ENCODE measurements at places on chromosomes 5 and 9.
A peak's percentile ranks its signal among the peaks of the same experiment; 100 is the strongest.

- DNase-seq, result no peak
These were observed 33.6 kb downstream of the FYB1 start for GRCh38 chr5:39185761-39186160.

DNA sequence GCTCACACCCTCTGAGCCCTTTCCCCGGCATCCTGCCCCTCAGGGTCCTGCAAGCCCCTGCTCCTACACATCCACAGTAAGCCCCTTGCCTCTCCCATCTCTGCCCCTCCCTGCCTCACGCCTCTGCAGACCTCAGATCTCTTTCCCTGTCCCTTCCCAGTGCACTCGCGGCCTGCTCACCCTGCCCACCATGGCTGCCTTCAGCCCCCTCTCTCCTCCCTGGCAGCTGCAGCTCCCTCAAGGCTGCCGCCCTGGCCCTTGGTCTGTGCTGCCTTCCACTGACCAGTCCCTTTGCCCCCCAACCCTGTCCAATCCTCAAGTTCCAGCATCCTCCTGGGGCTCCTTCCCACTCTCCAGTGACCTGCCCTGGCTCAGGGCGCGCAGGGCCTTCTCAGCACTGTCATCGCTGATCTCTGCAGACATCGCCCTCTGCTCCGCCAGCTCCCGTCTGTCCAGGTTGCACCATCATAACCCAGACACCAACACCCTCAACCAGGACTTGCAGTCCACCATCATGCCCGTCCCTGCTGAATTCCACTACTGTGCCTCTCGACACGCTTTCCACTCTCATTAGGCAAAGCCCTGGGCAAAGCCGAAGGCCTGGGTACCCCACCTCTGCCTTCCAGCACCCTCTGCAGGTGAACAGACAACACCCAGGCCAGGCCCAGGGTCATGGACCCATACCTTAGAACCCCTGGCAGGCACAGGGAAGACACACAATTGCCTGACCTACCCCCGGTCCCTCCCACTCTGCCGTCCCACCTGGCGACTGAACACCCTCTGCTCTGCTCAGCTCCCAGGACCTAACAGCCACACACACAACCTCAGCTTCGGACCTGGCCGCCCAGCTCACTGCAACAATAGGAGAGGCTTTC is 97.8 kb upstream of the RUFY1 start:
- DNase-seq, result no peak

DNA sequence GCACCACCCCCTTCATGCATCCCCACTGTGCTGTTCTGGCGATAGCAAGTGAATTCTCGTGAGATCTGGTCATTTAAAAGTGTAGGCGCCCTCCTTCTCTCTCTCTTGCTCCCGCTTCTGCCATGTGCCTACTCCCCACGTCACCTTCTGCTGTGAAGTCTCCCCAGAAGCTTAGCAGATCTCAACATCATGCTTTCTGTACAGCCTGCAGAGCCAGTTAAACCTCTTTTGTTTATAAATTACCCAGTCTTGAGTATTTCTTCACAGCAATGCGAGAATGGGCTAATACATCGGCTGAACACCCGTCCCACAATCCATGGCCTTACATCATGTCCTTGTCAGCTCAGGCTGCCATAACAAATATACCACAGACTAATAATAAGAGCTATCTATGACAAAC is 17.4 kb downstream of the SHC3 start:
- DNase-seq, result no peak

GRCh38 chr5:38878391-38879077 is 32.7 kb downstream of the OSMR start:
- DNase-seq, result no peak

GRCh38 chr5:80408484-80409366 is 861 bp downstream of the ZFYVE16 start:
- peak; percentile 18 for DNase-seq

DNA sequence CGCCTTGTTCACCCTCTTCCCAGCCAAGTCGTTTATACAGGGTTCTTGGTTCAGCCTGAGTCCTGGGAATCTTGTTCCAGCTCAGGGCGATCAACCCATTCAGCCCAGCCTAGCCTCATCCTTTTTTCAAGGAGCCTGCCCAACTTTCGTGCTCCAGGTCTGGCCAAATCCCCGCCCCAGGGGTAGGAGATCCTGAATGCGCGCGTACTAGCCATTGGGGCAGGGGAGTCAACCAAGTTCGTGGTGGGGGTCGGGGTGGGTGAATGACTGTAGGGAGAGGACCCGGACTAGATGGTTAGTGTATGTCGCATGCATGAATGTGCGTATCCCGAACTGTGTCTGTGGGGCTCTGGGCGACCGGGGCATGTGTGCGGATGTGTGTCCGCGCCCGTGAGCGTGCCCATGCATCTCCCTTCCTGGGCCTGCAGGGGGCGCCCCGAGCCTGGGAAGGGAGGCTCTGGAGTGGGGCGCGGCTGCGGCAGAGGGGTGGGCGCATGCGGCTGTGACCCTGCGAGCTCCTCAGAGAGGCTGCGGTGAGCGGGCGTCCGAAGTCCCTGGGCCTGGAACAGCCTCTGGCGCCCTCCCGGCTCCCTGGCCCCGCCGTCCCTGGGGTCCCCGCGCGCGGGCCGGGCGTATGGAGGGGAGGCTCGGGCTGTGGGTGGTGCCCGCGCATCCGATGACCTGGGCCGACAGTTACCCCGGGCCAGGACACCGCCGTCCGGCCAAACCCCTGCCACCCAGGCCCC is 8.7 kb downstream of the CCL21 start:
- peak; percentile 55 for DNase-seq

- no peak for DNase-seq
These were observed 8.2 kb downstream of the NR2F1-AS1 start for GRCh38 chr5:93572608-93573353.

DNA sequence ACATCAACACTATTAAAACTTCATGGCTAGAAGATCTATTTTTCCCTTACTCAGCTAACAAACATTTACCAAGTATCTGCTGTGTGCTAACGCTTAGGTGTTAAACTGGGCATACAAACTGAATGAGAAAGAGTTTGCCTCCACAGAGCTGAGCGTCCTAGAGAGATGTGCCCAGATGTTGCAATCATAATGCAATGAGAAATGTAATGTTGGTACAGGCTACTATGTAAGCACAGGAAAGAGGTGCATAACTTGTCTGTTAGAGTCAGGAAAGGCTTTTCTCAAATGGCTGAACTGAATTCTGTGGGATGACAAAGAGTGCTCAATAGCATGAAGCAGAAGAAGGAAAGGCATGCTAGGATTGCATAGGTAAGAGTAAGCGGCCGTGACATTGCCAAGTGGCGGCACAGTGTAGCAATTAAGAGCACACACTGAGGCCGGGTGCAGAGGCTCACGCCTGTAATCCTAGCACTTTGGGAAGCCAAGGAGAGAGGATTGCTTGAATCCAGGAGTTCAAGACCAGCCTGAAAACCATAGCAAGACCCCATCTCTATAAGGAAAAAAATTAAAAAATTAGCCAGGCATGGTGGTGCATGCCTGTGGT is 137.8 kb downstream of the MEF2C start:
- DNase-seq, result no peak

DNA sequence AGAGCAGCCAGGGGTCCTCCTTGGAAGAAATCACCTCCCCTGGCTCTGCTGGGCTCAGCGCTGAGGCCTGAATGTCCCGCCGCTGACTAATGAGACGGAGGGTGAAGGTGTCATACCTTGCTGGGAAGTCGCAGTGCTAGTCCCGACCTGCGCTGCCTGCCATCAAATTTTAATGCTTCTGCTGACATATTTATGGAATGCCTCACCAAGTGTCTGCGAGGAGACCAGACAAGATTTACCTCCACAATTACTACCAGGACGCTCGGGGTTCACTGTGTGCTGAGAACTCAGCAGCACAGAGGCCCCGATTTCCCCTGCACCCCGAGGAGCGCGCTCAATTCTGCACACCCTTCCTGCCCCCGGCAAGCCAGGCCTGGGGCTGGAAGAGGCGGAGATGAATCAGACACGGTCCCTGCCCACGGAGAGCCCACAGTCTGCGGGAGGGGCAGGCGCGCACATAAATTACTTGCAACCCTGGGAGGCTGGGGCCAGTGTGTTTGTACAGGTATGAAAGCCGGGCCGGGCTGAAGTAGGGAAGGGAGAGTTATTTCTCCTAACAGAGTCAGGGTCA is 175.2 kb downstream of the PAX5 start:
- DNase-seq, result no peak

DNA sequence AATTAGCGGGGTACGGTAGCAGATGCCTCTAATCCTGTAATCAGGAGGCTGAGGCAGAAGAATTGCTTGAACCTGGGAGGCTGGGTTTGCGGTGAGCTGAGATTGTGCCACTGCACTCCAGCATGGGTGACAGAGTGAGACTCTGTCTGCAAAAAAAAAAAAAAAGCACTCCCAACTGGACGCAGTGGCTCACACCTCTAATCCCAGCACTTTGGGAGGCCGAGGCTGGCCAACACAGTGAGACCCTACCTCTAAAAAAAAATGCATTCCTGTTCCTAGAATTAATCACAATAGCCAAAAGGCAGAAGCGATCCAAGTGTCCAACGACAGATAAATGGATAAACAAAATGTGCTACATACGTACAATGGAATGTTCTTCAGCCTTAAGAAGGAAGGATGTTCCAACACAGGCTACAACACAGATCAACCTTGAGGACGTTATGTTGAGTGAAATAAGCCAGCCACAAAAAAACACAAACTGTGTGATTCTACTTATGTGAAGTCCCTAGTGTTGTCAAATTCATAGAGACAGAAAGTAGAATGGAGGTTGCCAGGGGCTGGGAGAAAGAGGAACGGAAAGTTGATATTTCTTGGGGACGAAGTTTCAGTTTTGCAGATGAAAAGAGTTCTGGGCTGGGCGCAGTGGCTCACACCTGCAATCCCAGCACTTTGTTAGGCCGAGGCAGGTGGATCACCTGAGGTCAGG is 13.8 kb downstream of the FAM78A start:
- DNase-seq, result no peak

GRCh38 chr9:94168203-94169000 is 84.1 kb downstream of the PTPDC1 start:
- DNase-seq, result no peak

DNA sequence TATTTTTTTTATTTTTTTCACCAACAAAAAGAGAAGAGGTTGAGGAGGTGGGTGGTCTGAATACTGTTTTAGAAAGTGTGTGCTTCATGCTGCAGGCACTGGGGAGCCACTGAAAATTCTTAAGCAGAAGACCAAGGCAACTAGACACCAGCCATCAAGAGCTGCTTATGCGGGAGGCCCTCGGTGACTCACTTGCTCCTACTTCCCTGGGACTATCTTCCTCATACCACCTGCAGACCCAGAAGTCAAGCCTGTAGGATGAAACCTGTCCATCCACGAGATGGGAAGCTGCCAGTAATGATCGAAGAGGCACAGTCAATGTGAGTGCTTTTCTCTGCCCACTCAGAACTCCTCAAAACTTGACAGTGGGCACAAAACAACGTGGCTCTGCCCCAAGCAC is 125.8 kb upstream of the SLC44A1 start:
- DNase-seq, result no peak

GRCh38 chr9:96453625-96454024 is 3.7 kb downstream of the HABP4 start:
- no peak for DNase-seq

DNA sequence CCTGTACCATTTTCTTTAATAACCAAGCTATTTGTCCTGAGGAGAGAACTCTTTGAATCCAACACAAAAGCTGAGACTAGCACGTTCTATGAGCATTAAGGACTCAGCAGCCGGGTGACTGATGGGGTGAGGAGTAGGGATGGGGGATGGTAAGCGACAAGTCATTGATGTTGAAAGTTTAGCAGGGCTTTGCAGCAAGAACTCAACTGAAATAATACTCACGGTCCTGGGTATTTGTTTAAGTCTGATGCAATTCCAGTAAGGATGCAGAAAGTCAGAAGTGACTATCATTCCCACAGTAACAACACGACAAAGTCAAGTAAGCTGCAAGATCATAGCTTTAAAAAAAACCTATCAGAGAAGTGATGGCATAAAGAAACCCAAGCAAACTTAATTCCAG is 131.1 kb downstream of the ACTL7B start:
- no peak for DNase-seq

DNA sequence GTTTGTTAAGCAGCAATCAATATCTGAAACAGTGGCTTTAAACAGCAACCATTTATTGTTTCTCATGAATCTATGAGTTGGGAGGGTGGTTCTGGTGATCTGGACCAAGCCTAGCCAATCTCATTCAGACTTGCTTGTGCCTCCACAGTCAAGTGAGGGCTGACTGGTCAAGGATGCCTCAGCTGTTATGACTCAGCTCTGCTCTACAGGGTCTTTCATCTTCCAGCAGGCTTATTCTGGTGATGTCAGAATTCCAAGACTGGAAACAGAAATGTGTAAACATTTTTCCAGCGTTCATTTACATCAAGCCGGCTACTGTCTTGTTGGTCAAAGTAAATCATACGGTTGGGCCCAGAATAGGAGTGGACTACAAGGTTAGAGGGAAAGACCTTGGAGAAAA is 2.5 kb upstream of the PIP5K1B start:
- no peak for DNase-seq

- DNase-seq, result no peak
These were observed 23.0 kb downstream of the RIGI start for GRCh38 chr9:32503008-32503407.

GRCh38 chr5:100758780-100759179 is 144.3 kb downstream of the ST8SIA4 start:
- no peak for DNase-seq

DNA sequence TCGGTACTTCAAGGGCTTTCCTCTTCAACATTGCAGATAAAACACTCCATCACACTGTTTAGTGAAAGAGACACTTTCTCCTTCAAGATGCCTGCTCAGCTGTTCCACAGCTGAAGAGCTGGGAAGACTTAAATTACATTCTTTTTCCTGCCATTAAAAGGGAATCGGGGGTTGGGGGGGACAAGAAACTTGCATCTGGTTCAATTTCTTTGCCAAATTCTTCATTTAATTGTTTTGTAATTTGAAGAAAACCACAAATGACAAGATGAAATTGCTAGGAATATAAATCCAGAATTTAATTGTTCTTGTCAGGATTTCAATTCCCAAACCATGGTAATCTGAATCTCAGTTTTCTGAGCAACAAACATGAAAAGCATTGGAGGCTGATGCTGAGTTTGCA is 478.3 kb downstream of the EBF1 start:
- no peak for DNase-seq

DNA sequence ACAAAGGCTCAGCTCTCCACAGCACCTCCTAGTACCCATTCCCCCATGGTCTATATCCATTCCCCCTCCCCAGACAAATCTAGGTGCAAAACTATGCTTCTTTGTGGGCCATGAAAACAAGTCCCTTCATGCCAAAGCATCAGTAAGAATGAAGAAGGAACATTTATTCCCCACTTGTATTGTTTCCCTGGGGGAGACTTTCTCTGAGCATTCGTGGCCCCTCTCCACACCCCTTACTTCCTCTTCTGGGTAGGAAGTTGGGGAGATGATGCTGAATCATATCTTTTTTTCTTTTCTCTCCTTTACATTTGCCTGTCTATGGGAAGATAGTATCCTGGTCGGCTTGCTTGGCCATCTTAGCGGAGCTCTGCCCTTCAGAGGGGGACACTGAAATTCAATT is 246.8 kb downstream of the NSG2 start:
- DNase-seq, result no peak

- DNase-seq, result no peak
These were observed 13.9 kb downstream of the TGFBI start for GRCh38 chr5:136042665-136043121.

DNA sequence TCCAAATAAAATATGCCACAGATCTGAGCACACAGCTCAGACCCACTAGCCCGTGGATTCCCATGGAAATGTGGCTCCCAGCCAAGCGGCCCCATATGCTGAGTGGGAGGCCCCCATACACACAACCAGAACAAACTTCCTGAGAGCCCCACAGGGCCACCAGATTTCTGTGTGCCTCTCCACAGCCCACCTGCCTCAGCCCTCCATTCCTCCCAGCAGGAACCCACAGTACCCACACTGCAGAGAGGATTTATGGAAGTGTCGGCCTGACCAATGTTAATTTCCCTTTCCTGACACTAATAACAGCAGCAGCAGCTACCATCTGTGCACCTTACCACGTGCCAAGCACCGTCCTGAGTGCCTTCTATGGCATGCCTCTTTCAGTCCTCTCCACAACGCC is 99.3 kb upstream of the SPOCK1 start:
- no peak for DNase-seq

All from stimulated activated CD8-positive, alpha-beta memory T cell treated with anti-CD3 and anti-CD28 coated beads, Interleukin-15, amount 100 ng/mL, for 48 hours (primary cell).